ENCODE measurements at places on chromosomes 2 and 18.
A peak's percentile ranks its signal among the peaks of the same experiment; 100 is the strongest.

DNA sequence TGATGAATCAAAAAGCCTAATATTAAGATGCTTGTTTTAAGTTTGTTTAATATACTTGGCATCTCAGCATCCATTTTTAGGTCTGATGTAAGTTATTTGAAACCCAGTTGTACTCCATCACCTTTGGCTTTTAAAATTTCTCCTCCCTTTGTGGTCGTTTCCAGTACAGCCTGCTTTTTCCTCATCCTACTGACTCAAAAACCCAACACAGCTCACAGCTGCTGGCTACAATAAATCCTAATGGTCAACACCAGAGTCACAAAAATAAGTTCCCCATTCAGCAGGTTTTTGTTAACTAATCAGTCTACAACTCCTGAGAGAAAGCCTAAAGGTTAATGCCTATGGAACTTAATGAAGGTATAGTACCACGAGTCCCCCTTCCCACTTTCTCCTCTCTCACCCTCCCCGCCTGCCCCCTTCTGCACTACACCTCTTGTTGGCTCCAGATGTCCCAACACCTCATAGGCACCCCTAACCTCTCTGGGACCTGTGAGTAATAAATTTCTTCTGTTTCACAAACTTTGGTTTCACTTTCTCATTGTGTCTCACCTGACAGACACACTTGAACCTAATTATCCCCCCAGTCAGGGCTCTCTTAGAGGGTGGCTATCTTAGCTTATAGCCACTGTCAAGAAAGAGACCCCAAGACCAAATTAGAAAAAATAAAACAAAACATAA is 148.6 kb downstream of the GALNT1 start:
- no peak for DNase-seq

GRCh38 chr18:6595666-6596065 is 133.8 kb upstream of the ARHGAP28 start:
- DNase-seq: no peak

- DNase-seq: no peak
Observed at GRCh38 chr2:73156539-73157124, 43.9 kb upstream of the RAB11FIP5 start.

- DNase-seq: peak; percentile 63
Observed at GRCh38 chr2:105809097-105809473, 64.4 kb downstream of the NCK2 start.

GRCh38 chr2:196468394-196468793 is 171.1 kb upstream of the CCDC150 start:
- no peak for DNase-seq

- no peak for DNase-seq
Observed at GRCh38 chr2:74691929-74692328, 37.9 kb downstream of the SEMA4F start.

DNA sequence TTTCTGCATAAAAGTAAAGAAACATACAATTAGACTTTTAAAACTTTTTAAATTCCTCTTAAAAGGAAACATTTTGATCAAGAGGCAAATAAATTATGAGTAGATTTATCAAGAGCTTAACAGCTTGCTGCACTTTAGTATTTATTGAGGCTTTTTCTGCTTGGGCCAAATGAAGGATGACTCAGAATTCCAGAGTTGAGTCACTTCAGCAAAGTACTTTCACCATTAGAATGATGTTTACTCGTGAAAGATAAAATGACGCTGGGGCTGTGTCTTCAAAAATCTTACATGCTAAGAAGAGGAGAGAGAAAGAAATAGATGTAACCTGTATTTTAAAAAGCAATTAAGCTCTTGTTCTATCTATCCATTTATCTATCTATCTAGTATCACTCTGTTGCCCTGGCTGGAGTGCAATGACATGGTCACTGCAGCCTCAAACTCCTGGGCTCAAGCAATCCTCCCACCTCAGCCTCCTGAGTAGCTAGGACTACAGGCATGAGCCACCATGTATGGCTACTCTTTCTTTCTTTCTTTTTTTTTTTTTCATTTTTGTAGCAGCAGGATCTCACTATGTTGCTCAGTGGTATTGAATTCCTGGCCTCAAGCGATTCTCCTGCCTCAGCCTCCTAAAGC is 75.3 kb upstream of the RIOK3 start:
- DNase-seq: peak; percentile 81

GRCh38 chr2:171008550-171009205 is 79.6 kb downstream of the GORASP2 start:
- no peak for DNase-seq

- no peak for DNase-seq
Observed at GRCh38 chr2:235605312-235606003, 111.6 kb downstream of the AGAP1 start.

GRCh38 chr2:152497481-152498052 is 162.6 kb downstream of the FMNL2 start:
- DNase-seq: peak; percentile 42

GRCh38 chr2:64562148-64562784 is 38.1 kb downstream of the AFTPH start:
- DNase-seq: no peak

- DNase-seq: no peak
Observed at GRCh38 chr2:146130290-146130689, 1610.4 kb upstream of the ZEB2 start.

DNA sequence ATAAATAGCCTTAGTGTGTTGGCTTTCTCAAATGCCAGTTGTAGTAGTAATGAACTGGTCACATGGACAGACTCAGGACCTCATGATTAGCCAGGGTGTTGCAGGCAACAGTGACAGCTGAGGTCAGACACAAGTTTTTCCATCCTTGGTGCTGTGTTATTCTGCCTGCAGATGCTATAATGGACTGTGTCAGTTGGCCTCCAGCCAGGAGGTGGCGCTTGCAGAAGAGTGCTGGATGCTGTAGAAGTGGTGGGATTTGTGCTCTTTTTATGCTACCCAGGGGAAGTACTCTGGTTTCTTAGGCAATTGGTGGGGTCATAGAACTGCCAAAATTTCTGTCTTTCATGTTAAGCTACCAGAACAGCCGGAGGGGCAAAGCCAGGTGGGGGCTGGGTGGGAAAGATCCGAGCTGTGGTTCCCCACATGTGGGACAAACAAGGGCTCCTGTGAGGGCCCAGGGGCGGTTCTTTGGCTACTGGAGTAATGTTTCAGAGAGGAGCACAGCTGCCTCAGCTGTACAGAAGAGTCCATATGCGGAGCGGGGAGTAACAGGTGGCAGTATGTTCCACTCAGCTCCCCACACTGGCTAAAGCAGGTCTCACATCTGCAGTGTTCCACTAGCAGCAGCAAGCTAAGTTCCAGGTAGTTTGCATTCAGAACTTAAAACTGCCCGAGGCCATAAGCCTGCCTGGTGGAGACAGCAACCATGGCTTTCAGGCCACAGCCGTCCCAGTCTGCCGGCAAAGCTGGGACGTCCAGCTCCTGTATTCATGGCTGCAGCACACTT is 104.4 kb downstream of the GULP1 start:
- no peak for DNase-seq

- DNase-seq: no peak
Observed at GRCh38 chr2:201171259-201171814, 11.6 kb upstream of the CASP10 start.

DNA sequence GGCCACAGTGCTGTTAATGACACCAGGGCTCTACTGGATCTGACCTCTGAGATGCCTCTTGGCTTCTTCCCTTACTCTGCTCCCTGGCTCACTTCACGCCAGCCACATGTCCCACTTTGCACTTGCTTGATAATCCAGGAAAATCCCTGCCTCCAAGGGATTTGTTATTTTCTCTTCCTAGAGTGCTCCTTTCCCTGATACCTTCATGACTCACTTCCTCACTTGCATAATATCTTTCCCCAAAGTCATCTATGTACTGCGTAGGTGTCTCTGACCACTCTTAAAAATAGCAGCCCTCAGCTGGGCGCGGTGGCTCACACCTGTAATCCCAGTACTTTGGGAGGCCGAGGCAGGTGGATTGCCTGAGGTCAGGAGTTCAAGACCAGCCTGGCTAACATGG is 572.3 kb downstream of the PLCL1 start:
- no peak for DNase-seq

DNA sequence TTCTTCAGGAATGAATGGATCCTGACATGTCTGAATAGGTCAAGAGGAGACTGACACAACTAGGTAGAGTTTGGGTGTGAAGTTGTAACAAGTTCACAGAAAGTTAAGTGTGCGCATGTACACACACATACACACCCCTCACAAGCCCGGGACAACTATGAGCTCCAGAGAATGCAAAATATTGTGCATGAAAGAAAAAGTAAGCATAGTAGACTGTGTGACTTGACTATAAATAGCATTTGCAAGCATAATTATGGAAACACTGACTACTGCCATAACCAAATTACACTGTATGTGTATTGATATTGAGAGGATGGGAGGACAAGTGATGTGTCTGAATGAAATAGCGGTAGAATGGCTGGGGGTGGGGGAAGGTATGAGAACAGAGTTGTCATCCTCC is 157.1 kb upstream of the NCK2 start:
- DNase-seq: no peak

DNA sequence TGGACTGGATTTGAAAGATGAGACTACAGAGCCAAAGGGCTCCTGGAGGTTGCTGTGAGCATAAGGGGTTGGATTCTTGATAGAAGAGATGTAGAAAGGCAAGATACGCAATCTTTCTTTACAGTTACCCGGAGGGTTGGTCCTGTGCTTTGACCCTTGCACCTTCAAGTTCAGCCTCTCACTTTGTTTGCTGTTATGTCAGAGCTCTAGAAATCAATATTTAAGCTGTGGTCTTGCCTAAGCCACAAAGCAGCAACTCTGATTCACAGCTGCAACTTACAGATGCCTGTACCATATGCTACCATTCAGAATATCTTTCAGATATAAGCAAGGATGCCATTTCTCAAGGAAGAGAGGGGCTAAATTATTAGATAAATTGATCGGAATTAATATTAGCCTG is 943.1 kb upstream of the LRRTM1 start:
- no peak for DNase-seq

- DNase-seq: no peak
Observed at GRCh38 chr2:112699984-112700667, 20.7 kb upstream of the NT5DC4 start.

DNA sequence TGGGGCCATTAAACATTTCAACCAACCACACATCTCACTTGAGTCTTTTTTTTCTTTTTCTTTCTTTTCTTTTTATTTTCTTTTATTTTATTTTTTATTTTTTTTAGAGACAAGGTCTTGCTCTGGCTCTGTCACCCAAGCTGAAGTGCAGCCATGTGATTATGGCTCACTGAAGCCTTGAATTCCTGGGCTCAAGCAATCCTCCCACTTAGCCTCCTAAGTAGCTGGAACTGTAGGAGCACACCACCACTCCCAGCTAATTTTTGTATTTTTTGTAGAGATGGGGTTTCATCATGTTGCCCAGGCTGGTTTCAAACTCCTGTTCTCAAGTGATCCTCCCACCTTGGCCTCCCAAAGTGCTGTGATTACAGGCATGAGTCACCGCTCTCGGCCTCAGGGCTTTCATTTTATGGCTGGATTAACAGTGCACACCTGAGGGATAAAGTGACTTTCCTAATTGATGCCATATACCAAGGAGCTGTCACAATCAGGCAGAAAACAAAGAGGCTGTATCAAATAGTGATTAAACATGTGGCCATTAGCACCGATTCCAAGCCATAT is 21.5 kb downstream of the KIAA2012 start:
- no peak for DNase-seq

DNA sequence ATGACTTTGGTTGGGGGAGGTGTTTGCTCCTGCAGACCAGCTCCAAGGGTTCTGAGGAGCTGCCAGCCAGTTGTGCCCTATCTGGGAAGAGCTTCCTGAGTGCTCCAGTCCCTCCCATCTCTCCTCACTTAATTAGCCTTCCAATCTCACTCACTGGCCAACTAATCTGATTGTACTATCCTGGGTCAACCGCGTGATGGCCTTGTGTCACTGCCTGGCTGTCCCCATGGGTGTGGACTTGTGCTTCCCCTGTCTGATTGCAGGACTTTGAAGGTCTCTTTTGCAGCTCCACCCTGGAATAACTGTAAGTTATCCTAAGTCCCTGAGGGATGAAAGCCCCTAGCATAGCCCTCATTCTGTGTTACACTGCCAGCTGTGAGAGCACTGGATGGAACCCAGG is 65.0 kb downstream of the SLC4A5 start:
- no peak for DNase-seq

DNA sequence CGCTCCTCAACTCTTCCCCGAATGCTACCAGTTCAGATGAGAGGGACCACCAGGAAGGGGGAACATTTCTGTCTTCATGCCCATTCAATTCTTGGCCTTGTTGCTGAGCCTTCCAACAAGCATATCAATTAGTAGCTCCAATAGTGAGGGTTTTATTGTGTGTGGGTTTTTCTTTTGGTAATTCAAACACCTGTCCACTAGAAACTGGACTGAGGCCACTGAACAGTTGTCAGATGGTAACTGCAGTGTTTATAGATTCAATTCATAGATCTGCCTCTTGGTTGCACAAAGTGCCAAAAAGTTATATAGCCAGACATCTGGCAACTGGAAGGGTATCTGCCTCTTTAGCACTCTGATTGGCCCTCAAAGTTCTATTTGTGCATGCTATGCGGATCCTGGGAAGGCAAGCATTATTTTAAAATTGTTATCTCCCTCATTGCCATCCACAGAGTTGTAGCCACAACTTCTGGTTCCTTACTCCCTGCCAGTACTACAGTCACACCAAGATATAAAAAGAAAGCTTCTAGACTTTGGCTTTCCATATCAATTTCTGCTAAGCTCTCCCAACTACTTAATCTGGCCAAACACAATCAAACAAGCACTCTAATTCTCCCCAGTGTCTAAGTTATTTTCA is 83.3 kb upstream of the ZNF521 start:
- DNase-seq: no peak

- no peak for DNase-seq
Observed at GRCh38 chr2:111032721-111033429, 87.8 kb upstream of the BCL2L11 start.

DNA sequence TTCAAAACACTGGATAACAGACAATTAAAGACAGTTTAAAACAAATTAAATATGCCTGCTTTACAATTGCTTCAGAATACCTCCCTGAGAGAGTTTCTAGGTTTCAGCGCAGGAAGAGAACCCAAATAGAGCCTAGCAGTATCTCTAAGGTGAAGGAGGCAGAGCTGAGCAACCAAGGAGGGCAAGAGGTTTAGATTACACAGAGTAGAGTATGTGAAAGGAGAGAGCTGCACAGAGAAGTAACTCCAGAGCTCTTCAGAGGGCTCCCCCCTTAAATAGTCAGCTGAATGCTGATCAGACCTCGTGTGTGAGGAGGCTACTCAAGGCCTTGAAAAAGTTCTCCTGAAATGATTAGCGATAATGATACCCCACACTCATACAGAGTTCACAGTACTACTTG is 386.5 kb upstream of the TCF4 start:
- no peak for DNase-seq

DNA sequence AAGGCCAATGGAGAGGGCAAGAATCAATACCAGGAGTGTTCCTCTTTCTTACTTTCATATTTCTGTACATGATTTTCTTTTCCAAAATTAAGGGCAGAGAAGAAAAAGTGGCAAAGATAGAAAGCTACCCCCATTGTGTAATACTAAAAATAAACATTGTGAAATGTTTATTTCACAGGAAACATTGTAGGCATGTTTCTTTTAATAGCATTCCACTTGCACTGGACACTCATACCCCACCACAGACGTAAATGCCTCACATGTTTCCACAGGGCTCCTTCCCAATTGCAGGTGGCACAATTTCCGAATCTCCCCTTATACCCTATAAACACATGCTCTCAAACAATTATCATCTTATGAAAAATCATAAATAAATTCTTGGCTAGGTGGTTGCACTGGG is 645.1 kb upstream of the SETBP1 start:
- no peak for DNase-seq
